Activated gamma-delta T cell treated with anti-CD3 and anti-CD28 coated beads, Interleukin-2, amount 50 U/mL, for 16 hours (primary cell): ENCODE measurements at places on chromosomes 13 and 19.

DNA sequence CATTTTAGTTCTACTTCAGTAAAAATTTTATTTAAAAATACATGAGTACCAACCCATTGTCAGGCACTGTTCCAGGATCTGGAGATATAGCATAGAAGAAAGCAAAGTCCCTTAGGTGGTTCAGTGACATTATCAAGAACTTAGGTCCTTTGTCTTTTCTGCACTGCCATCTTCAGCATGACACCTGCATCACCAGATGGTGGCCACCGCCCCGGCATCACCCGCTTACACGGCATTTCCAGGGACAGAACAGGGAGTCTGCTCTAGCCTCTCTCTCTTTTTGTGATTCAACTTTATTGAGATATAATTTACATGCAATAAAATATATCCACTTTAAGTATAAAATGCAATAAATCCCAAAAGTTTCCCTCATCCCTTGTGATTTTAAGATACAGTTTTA, 23.5 kb downstream of the DYRK1B start:
- no peak for DNase-seq

DNA sequence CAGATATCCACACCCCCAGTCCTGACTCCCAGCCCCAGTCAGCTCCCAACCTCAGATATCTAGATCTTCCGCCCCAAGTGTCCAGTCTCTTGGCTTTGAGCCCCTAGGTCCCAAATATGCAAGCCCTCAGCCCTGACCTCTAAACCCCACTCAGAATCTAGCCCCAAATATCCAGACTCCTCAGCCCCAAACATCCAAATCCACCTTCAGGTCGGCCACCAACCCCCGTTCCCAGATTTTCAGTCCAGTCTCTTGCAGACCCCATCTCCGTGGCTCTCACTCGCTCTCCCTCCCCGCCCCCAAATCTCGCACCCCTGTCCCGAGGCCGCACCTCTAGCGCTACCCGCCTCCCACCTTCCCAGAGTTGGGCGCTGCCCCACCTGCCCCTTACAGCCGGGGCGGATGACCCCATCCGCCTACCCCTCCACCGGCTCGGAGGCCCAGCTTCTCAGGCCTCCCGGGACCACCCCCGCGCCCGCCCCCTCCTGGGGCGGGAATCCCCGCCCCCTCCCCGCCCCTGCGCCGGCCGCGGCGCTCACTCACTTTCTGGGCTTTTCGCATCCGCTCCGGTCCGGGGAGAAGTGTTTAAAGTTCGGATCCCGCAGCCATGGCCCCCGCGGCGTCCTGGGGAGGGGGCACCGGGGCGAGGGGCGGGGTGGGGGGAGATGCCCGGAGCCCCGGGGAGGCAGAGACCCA, 604 bp downstream of the ERFL start:
- no peak for DNase-seq

DNA sequence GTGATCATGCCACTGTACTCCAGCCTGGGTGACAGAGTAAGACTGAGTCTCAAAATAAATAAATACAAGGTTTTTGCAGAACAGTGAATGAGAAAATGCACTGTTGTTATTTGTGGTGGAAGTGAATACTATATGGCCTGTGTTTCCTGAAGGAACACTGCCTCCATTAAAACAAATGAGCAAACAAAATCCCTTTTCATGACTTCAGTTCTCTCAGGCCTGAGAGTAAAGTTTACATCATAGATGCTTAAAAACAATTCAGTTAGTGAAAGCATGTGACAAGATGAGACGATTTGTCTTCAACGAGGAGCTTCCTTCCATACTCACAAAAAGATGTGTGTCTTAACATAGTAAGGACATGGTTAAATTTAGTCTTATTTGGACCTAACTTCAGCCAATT, 14.4 kb downstream of the SPINT2 start:
- no peak for DNase-seq

DNA sequence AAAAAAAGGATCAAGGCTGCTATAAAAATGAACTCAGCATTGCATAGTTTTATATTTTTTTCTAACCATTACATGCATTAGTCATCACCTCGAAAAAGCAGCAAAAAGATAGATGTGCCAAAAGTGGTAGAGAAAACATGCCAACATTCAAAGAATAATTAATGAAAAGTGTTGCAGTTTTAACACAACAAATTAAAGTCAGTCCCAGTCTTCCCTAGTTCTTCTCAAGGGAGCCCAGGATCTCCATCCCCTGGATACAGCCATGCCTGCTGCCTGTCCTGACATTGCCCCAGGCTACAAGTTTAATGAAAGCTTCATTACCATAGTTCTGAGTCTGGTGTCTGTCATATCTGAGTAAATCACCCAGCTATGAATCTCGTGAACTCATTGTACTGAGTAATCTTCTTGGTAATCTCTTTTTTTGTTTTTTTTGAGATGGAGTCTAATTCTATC, 116.6 kb upstream of the KLF12 start:
- no peak for DNase-seq

DNA sequence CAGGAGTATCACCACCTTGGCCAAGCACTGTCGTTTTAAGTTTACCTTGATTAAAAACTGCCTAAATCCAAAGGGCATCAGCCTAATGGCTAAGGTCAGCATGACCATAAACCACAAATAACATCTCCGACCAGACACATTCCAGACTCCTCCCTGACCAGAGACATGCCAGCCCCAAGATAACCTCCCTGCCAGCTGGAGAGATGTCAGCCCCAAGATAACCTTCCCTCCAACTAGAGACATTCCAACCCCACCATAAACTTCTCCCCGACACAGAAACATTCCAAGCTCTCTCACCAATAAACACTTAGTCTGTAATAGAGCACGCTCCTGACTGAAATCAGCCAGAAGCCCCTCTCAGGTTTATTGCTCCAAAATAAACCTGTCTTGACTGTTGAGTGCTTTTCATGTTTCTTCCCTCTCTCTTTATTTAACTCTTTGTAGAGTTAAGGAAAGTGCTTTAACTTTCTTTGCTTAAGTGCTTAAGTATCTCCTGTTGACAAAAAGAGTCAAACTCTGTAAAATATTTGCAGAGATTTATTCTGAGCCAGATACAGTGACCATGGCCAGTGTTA, 36.5 kb downstream of the WDR87 start:
- DNase-seq = no peak
